ENCODE measurements at places on chromosomes 16 and 17. TPM values are rescaled to one million over a fixed set of nuclear protein-coding genes. Genes with fewer than 3 reads are reported as not detected.

Gene CYGB
- not detected for polyA plus RNA-seq

Gene MT1E
- 6.8 TPM for polyA plus RNA-seq

Gene MARCHF10
- 0.15 TPM for polyA plus RNA-seq

Gene ITGAD
- not detected for polyA plus RNA-seq

Gene PRCD
- not detected for polyA plus RNA-seq

Gene HSD11B2
- polyA plus RNA-seq: not detected

Gene OXLD1
- polyA plus RNA-seq: 83.2 TPM

Gene CHST5
- polyA plus RNA-seq: not detected

Gene OVCA2
- 90.3 TPM for polyA plus RNA-seq

Gene C1QTNF8
- polyA plus RNA-seq: not detected

Gene TNK1
- polyA plus RNA-seq: 1.7 TPM

Gene DUSP14
- polyA plus RNA-seq: 17.6 TPM

Gene SLC7A6OS
- 22.4 TPM for polyA plus RNA-seq

Gene RHBDL3
- polyA plus RNA-seq: not detected

GRCh38 chr17:78528541-78528940 is 48.7 kb downstream of the DNAH17 start:
- no peaks in the 10 kb centered on the region for H3K36me3 ChIP-seq
- no peak overlapping the region for H3K4me3 ChIP-seq
- H3K4me1 ChIP-seq: no peaks in the 10 kb centered on the region

- DNase-seq: no peak
- H3K27me3 ChIP-seq: no peaks in the 10 kb centered on the region
- no peak overlapping the region for H3K27ac ChIP-seq
- no peak overlapping the region for H3K4me3 ChIP-seq
These were observed 13.3 kb downstream of the JUP start for GRCh38 chr17:41773190-41773588.

GRCh38 chr17:78759969-78760352 is 22.1 kb downstream of the CYTH1 start:
- H3K27ac ChIP-seq: peak overlapping the region; percentile 88
- H3K27me3 ChIP-seq: no peaks in the 10 kb centered on the region
- no peak for DNase-seq

GRCh38 chr17:74631468-74632450 is 8.2 kb upstream of the CD300E start:
- H3K4me3 ChIP-seq: no peak overlapping the region
- no peak for DNase-seq
- no peak overlapping the region for H3K27ac ChIP-seq
- H3K27me3 ChIP-seq: no peaks in the 10 kb centered on the region
- H3K4me1 ChIP-seq: no peaks in the 10 kb centered on the region

- H3K4me1 ChIP-seq: no peaks in the 10 kb centered on the region
- no peak overlapping the region for H3K27ac ChIP-seq
- H3K4me3 ChIP-seq: no peak overlapping the region
- DNase-seq: no peak
These were observed 45.6 kb downstream of the MAF start for GRCh38 chr16:79554912-79555311.

GRCh38 chr16:87424266-87424665 is 32.1 kb downstream of the MAP1LC3B start:
- peaks cover 23% of the 10 kb centered on the region for H3K36me3 ChIP-seq
- H3K4me1 ChIP-seq: no peaks in the 10 kb centered on the region
- H3K27ac ChIP-seq: no peak overlapping the region
- DNase-seq: no peak

- DNase-seq: no peak
- H3K27me3 ChIP-seq: no peaks in the 10 kb centered on the region
- H3K4me3 ChIP-seq: no peak overlapping the region
- no peaks in the 10 kb centered on the region for H3K36me3 ChIP-seq
- H3K27ac ChIP-seq: no peak overlapping the region
- H3K4me1 ChIP-seq: no peaks in the 10 kb centered on the region
These were observed 38.7 kb upstream of the GPRC5B start for GRCh38 chr16:19923396-19923795.

DNA sequence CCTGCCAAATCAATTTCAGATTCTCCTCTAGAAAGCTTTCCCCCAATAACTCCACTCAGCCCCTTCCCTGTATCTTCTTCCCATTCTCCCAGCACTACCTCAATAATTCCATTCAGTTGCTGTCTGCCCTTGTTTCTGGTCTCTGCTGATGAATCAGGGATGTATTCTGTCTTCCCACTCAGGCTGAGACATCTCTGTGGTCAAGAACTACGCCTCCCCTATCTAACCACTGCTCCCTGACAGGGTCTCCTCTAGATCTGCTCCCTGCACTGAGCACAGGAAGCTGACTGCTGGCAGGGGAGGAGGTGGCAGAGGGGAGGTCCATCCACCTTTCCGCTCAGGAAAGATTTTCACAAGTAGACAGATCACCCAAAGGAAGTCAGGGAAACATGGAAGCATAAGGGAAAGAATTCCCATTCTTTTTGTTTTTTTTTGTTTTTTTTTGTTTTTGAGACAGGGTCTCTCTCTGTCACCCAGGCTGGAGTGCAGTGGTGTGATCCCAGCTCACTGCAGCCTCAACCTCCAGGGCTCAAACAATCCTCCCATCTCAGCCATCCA is 16.9 kb upstream of the SP2 start:
- H3K4me3 ChIP-seq: no peak overlapping the region
- no peaks in the 10 kb centered on the region for H3K36me3 ChIP-seq
- no peak for DNase-seq
- H3K27me3 ChIP-seq: no peaks in the 10 kb centered on the region
- H3K27ac ChIP-seq: no peak overlapping the region

GRCh38 chr17:16975744-16976625 is 4.1 kb upstream of the TNFRSF13B start:
- H3K36me3 ChIP-seq: no peaks in the 10 kb centered on the region
- H3K27me3 ChIP-seq: no peaks in the 10 kb centered on the region
- no peak overlapping the region for H3K4me3 ChIP-seq
- no peak overlapping the region for H3K27ac ChIP-seq
- no peak for DNase-seq
- H3K4me1 ChIP-seq: peaks cover 5% of the 10 kb centered on the region

- H3K27me3 ChIP-seq: no peaks in the 10 kb centered on the region
- DNase-seq: no peak
- no peaks in the 10 kb centered on the region for H3K36me3 ChIP-seq
- H3K27ac ChIP-seq: no peak overlapping the region
- H3K4me1 ChIP-seq: no peaks in the 10 kb centered on the region
These were observed 62.6 kb downstream of the NETO2 start for GRCh38 chr16:47081115-47081514.

- no peaks in the 10 kb centered on the region for H3K36me3 ChIP-seq
- peak overlapping the region; percentile 95 for H3K27ac ChIP-seq
- no peak for DNase-seq
These were observed 71.4 kb upstream of the TNRC6C start for GRCh38 chr17:77887110-77887463.

DNA sequence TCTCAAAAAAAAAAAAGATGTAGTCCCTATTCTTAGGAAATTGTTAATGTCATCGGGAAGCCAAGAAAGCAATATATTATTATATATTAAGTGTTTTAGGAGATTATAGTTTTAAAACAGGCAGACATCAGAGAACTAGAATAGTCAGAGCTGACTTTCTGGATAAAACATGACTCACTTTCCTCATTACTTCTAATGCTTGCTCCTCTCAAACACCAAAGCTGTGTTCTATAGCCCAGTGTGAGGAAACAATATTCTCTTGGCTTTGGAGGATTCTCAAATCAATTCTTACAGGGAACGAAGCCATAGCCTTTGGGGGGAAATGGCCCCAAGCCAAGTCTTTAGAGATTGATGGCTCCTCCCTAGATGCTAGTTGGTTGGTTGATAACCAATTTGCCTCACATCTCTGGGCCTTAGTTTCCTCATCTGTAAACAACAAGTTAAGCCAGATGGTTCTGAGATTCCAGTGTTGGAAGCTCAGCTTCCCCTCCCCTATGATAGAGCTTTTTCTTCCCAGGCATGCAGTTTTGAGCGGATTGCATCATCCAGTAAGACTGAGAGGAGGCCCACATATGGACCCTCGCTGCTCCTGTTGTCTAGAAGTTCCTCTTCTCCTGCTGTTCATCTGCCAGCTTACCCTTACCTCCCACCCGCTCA is 12.4 kb downstream of the NMT1 start:
- H3K36me3 ChIP-seq: peaks cover 9% of the 10 kb centered on the region
- H3K4me1 ChIP-seq: no peaks in the 10 kb centered on the region
- H3K27me3 ChIP-seq: no peaks in the 10 kb centered on the region
- H3K27ac ChIP-seq: no peak overlapping the region
- H3K4me3 ChIP-seq: no peak overlapping the region
- DNase-seq: no peak

GRCh38 chr17:66535611-66536010 is 233.2 kb downstream of the PRKCA start:
- H3K4me3 ChIP-seq: no peak overlapping the region
- H3K4me1 ChIP-seq: peaks cover 13% of the 10 kb centered on the region
- H3K27ac ChIP-seq: no peak overlapping the region
- H3K27me3 ChIP-seq: no peaks in the 10 kb centered on the region
- no peak for DNase-seq

- H3K27me3 ChIP-seq: no peaks in the 10 kb centered on the region
- peak overlapping the region; percentile 96 for H3K27ac ChIP-seq
- H3K36me3 ChIP-seq: no peaks in the 10 kb centered on the region
- no peak for DNase-seq
- H3K4me1 ChIP-seq: peaks cover 22% of the 10 kb centered on the region
These were observed 23.8 kb upstream of the EIF1 start for GRCh38 chr17:41664587-41665565.

- no peak overlapping the region for H3K27ac ChIP-seq
- no peak overlapping the region for H3K4me3 ChIP-seq
- H3K36me3 ChIP-seq: no peaks in the 10 kb centered on the region
- H3K27me3 ChIP-seq: no peaks in the 10 kb centered on the region
- DNase-seq: no peak
These were observed 13.5 kb downstream of the PDILT start for GRCh38 chr16:20391045-20391444.

DNA sequence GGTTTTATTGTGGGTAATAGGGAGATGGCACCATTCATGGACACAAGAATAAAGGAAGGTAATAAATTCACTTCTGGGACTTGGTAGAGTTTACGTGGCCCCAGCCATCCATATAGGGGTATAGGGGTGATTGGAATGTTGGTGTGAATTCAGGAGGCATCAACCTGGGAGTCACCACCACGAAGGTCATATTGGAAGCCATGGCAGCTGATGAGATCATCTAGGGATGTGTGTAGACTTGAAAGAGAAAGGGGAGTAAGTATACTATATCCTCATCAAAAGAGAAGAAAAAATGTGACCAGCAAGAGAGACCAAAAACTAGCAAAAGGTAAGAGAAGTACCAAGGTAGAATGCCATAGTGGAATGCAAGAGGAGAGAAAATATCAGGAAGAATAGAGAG is 26.6 kb upstream of the GINS3 start:
- DNase-seq: no peak
- no peaks in the 10 kb centered on the region for H3K36me3 ChIP-seq
- no peaks in the 10 kb centered on the region for H3K4me1 ChIP-seq
- H3K27ac ChIP-seq: no peak overlapping the region

Measured in CD4-positive, alpha-beta memory T cell (primary cell).